ENCODE measurements at places on chromosomes 6 and 20.
A peak's percentile ranks its signal among the peaks of the same experiment; 100 is the strongest.

- DNase-seq, result no peak
Observed at GRCh38 chr6:106496823-106497222, 132.5 kb downstream of the RTN4IP1 start.

- DNase-seq, result no peak
Observed at GRCh38 chr20:22924046-22924737, 110.9 kb upstream of the SSTR4 start.

DNA sequence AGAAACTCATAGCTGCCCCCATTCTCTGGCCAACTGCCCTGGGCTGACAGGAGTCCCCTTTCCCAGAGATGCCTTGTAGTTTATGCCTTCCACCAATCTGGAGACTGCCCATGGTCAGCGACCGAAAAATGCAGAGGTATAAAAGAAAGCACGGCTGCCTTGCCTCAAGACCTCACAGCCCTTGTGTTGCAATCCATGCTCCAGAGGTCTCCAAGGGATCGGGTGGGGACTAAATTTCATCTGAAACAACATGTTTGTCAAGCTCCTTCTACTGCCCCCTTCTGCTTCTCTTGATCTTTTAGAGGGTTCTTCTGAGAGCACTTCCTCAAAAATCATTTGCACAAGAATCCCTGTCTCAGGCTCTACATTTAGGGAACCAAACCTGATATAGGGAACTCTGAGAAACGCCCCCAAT, 128.8 kb downstream of the PLCB1 start:
- DNase-seq, result no peak

DNA sequence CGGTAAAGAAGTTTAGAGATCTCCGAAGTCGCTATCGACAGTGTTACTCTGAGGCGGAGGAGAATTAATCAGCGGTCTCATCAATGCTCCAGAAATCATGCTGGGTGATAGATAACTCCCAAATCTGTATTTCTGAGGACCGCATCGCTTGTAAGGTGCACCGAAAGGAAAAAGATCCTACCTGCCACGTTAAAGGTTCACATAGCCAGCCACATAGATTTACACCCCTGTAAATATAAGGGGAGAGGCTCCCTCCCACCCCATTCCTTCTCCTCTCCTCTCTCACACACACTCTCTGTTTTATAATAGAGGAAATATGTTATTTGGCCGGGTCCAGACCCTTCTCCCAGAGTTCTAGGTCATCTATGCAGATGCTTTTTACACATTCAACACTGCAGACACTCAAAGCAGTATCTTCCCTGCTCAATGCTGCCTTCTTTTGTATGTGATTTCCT, 620 bp upstream of the DEK start:
- DNase-seq, result no peak

DNA sequence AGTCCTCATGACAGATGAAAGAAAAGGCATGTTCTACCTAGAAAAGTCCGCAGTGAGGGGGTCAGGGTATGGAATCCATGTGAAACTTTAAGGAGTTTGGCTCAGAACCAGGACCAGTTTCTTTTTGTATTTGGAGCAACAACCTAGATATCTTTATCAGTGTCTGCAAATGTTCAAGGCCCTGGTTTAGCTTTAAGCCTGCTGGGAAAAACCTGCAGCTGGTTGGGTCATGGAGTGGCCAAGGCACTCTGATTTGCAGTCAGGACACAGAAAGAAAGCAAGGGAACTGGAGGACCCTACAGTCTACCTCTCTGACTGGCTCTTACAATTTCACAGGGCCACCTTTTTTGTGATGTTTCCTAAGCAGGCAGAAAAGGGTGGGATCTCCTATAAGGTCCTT, 33.7 kb downstream of the GSTA2 start:
- DNase-seq, result no peak

- DNase-seq, result no peak
Observed at GRCh38 chr6:37454420-37455140, 21.6 kb downstream of the CMTR1 start.

- no peak for DNase-seq
Observed at GRCh38 chr6:4637691-4638433, 138.3 kb upstream of the CDYL start.

GRCh38 chr6:46898006-46898405, 23.7 kb downstream of the ADGRF5 start:
- no peak for DNase-seq

- no peak for DNase-seq
Observed at GRCh38 chr6:112802144-112802543, 455.0 kb downstream of the RFPL4B start.

- no peak for DNase-seq
Observed at GRCh38 chr6:47545223-47545622, 67.6 kb downstream of the CD2AP start.

DNA sequence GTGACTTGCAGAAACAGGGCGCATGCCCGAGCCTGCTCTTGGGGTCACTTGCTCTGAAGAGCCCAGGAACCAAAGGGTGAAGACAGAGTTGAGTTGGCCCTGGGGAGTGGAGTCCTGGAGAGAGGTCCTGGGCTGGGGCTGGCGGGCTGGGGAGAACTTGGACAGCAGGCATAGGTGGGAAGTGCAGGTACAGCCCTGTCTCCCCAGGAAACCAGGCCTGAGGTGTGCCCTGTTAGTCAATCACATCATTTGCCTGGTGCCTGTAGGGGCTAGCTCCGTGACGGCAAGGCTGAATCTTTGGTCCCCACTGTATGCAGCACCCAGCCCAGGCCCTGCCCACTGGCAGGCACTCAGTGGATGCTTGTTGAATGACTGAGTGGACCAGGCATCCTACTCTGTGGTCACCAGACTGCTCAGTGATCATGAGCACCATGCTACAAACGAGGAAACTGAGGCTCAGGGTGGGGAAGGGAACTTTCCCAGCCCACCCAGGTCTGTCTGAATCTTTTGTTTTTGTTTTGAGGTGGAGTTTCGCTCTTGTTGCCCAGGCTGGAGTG, 15.6 kb upstream of the NOL4L start:
- no peak for DNase-seq

GRCh38 chr6:109251839-109252238, 130.4 kb downstream of the CD164 start:
- no peak for DNase-seq

DNA sequence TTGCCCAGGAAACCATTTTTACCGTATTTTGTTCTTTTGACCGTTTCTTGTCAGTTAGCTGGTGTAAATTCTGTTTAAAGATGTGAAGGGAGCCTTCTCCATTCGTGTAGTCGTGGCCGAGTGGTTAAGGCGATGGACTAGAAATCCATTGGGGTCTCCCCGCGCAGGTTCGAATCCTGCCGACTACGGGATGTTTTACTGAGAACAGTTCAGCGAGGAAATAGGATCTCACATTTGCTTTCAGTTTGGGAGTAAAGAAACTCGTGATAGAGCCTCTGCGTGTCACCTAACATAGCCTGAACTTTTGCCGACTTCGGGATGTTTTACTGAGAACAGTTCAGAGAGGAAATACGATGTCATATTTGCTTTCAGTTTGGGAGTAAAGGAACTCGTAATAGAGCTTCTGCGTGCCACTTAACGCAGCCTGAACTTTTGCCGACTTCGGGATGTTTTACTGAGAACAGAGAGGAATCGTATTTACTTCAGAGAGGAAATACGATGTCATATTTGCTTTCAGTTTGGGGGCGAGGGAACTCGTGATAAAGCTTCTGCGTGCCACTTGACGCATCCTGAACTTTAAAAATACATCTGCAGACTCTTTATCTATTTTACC, 5.9 kb upstream of the ZNF184 start:
- DNase-seq, result peak; percentile 93

DNA sequence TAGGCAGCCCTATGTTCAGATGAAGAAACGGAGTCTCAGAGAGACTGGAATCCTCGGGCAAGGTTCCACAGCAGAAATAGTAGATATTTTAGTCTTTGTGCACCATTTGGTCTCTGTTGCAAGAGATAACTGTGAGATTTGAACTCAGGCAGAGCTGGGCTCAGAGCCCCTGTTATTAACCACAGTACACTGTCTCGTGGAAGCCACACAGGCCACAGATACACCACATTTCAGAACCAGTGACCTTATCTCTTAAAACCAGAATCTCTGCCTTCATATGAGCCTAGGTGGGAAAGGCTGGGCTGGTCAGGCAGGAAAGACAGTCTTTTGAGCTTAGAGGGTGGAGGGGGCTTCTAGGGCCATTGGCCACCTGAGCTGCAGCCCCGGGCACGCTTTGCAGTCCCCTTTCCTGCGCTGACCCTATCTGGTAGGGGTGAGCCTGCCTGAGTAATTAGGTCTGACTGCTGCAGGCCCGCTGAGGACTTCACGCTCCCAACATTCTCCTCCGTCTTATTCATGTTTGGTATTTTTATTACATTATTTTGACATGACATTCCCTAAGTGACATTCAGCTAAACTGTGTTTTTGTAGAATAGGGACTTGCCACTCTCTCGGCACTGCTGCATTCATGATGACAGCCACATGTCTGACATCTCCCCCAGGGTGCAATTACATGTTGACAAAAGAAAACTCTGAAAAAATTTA, 71.1 kb downstream of the KCNB1 start:
- no peak for DNase-seq

GRCh38 chr6:89432875-89433251, at the start of gene ANKRD6:
ANKRD6 (plus strand) TSS chr6:89433152; CDS start chr6:89566977, 133,825 bp downstream.
- DNase-seq, result peak; percentile 81

GRCh38 chr6:21219856-21220255, 373.7 kb upstream of the SOX4 start:
- no peak for DNase-seq

DNA sequence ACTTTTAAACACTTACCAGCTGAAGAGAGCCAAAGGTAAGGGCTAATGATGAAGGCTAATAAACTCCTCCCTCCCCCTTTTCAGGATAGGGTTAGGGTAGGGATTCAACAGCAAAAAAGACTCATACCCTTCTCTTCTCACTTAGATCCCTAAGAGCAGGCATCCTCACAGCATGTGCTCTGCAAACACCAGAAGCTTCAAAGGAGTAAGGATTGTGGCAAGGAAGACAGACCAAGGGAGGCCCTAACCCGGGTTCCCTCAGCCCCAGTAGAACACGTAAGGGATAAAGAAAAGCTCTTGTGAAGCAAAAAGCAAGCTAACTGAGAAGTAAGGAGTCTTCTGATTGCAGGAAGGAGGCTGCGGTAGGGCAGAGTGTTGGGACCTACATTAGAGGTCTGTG, 11.6 kb downstream of the MAP3K7 start:
- DNase-seq, result no peak

DNA sequence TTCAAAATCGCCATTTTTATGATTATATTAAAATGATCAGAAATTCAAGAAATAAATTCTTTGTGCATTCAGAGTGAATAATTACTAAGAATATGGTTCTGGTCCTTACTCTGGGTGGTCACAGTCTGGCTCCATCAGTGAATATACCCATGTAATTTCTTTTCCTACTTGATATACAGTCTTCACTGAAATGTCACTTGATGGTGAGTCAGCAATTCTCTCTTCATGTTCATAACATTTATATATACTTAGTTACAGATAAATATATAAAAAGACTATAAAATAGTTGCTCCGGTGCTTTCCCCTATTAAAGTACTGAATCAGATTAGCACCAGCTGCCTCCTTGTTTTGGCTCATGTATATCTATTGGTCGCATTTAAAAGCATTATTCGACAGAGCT, 56.4 kb upstream of the MTRF1L start:
- DNase-seq, result no peak

DNA sequence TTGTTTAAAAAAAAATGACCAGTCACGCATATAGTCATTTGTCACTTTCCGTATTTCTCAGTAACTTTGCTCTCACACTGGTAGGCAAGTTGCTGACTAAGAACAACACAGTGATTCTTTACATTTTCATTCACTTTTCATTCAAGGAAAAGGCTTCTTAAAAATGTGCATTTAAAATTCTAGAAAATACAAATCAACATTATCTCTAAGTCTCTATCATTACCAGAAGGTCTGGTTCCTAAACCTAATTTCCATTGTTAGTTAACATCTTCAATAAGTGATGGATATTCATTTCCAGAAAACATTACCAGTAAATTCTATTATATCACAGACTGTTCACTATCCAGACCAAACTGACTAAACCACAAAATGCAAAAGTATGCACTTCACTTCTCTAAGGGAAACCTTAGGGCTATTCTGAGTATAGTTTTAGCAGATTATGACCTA, 115.3 kb downstream of the AHI1 start:
- no peak for DNase-seq

- DNase-seq, result peak; percentile 52
Observed at GRCh38 chr6:133184798-133185372, 56.3 kb upstream of the EYA4 start.

- no peak for DNase-seq
Observed at GRCh38 chr6:19691465-19692167, 145.6 kb upstream of the ID4 start.

DNA sequence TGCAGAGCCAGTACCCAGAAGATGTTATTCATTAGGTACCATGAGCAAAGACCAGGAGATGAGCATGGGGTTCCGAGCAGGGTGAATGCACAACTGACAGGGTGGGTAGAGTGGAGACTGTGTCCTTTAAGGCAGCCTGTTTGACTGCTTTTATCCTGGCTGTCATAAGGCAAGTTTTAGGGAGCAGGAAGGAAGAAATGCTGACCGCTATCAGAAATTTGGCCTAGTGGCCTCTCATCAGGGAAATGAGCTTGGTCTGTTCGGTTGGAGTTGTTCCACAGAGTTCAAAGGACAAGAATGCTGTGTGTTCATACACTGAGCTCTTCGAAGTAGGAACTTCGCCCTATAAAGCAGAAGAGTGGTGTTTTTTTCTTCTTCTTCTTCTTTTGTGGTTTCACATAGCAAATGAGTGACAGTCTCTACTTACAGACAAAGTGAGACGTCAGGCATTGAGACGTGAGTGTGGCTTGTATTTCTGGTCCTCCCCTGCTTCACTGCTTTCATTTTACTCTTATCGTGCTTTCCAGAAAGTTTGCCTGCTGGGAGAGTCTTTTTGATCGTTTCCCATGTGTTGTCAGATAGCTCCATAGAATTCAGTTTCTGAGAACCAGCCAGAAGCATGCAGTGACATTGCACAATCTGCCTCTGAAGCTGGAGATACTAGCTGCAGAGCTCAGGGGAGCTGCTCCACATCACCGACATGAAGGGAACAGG, at the start of gene CASS4:
CASS4 (plus strand) TSS at position 502 of the 714 bp plus-strand sequence; CDS start at position 701, 199 bp downstream.
- DNase-seq, result no peak

- no peak for DNase-seq
Observed at GRCh38 chr20:21490105-21490504, 23.8 kb downstream of the NKX2-2 start.

- DNase-seq, result no peak
Observed at GRCh38 chr6:128400875-128401274, 119.5 kb downstream of the PTPRK start.

DNA sequence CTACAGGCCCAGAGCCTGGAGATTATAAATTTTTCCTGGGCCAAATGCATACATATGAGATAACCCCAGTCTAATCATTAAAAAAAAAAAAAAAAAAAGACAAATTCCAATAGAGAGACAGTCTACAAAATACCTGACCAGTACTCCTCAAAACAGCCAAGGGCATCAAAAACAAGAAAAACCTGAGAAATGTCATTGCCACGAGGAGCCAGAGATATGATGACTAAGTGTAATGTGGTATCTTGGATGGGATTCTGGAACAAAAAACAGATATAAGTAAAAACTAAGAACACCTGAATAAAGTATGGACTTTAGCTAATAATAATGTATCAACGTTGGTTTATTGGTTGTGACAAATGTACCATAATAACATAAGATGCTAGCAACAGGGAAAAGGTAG, 24.9 kb downstream of the UBE2V1 start:
- no peak for DNase-seq

All from NAMALWA (cell line).